Thymus (tissue), 14 donors: ENCODE measurements at places on chromosomes 5 and 9. TPM values are rescaled to one million over a fixed set of nuclear protein-coding genes. Genes with fewer than 3 reads are reported as not detected.

- peaks cover 16% of the 10 kb centered on the region for H3K4me1 ChIP-seq
- H3K27me3 ChIP-seq = no peaks in the 10 kb centered on the region
- DNase-seq = no peak
- no peak overlapping the region for H3K4me3 ChIP-seq
- H3K36me3 ChIP-seq = peaks cover 9% of the 10 kb centered on the region
- H3K27ac ChIP-seq = peak overlapping the region; percentile 85
These were observed 96.7 kb downstream of the MVB12B start for GRCh38 chr9:126423142-126423915.

GRCh38 chr5:177604116-177604521, 4.2 kb downstream of the B4GALT7 start:
- no peak for DNase-seq
- H3K4me1 ChIP-seq = peaks cover 14% of the 10 kb centered on the region
- H3K27me3 ChIP-seq = no peaks in the 10 kb centered on the region
- peaks cover 6% of the 10 kb centered on the region for H3K36me3 ChIP-seq

- no peak overlapping the region for H3K4me3 ChIP-seq
- H3K36me3 ChIP-seq = peaks cover 8% of the 10 kb centered on the region
- no peak for DNase-seq
- H3K27ac ChIP-seq = no peak overlapping the region
- peaks cover 44% of the 10 kb centered on the region for H3K4me1 ChIP-seq
These were observed 273.5 kb downstream of the CRB2 start for GRCh38 chr9:123629531-123629930.

- DNase-seq = no peak
- no peak overlapping the region for H3K4me3 ChIP-seq
- no peak overlapping the region for H3K27ac ChIP-seq
- H3K4me1 ChIP-seq = no peaks in the 10 kb centered on the region
- H3K27me3 ChIP-seq = no peaks in the 10 kb centered on the region
These were observed 115.9 kb downstream of the ATPSCKMT start for GRCh38 chr5:10133830-10134229.

GRCh38 chr9:133789778-133790177, 51.6 kb upstream of the SARDH start:
- no peak overlapping the region for H3K27ac ChIP-seq
- DNase-seq = no peak
- H3K4me1 ChIP-seq = peaks cover 11% of the 10 kb centered on the region
- no peak overlapping the region for H3K4me3 ChIP-seq

DNA sequence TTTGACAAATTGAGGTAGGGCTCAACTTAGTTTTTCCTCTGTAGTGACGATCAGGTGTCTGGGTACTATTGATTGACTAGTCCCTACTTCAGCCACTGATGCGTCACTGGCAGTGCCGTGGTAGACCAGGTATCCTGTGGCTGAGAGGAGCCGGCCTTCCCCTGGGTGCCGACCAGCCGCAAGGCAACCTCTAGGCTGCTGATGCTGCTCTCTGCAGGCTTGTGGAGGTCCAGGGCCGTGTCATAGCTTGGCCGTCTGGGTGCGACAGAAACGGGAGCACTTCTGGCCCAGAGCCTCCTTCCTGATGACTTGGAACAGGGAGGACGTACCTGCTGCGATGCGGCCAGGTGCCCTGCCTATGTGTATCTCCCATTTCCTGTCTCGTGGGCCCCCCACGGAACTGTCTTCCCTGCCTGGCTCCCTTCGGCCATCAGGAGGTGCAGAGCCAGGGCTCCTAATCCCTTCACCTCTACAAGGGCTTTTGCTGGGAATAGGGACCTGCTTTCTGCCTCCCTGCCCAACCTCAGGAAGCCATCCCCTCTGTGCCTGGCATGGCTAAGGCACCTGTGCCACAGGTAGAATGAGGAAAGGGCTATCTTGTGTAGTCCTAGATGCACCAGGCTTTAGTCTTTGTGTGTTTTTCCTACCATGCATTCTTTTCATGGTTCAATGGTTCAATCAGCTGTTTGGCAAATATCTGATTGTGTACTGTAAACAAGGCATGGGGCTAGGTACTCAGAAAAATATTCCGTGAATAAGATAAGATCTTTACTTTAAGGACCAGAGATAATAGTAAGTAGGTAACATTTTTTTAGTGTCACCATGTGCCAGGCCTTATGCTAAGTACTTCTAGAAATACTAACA, 44.6 kb downstream of the MVB12B start:
- H3K36me3 ChIP-seq = peaks cover 11% of the 10 kb centered on the region
- no peaks in the 10 kb centered on the region for H3K27me3 ChIP-seq
- DNase-seq = no peak
- H3K4me1 ChIP-seq = peaks cover 14% of the 10 kb centered on the region
- no peak overlapping the region for H3K4me3 ChIP-seq

- peaks cover 11% of the 10 kb centered on the region for H3K36me3 ChIP-seq
- no peaks in the 10 kb centered on the region for H3K4me1 ChIP-seq
- H3K27ac ChIP-seq = no peak overlapping the region
- no peaks in the 10 kb centered on the region for H3K27me3 ChIP-seq
- no peak overlapping the region for H3K4me3 ChIP-seq
These were observed 71.9 kb downstream of the INSL6 start for GRCh38 chr9:5113523-5113922.

- H3K36me3 ChIP-seq = no peaks in the 10 kb centered on the region
- no peak overlapping the region for H3K4me3 ChIP-seq
- H3K4me1 ChIP-seq = no peaks in the 10 kb centered on the region
- no peak for DNase-seq
- no peaks in the 10 kb centered on the region for H3K27me3 ChIP-seq
- no peak overlapping the region for H3K27ac ChIP-seq
These were observed 2122.2 kb downstream of the MAT2B start for GRCh38 chr5:165627548-165628170.

DNA sequence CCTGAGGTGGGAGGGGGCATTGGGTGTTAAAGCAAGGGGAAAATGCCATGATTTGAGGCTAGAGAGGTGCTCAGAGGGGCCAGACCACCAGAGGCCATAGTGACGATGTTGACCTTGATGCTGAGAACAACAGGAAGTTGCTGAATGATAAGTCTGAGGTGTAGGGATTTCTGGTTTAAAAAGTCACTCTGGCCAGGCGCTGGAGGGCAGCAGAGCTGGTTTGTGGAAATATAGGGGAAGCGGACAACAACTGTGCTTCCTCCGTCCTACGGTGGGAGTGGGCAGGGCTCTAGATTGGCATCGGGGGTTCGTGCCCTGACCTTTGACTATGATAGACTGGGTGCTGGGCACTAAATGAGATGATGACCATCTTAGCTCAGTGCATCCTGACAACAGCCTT, 44.7 kb downstream of the STOM start:
- no peak overlapping the region for H3K4me3 ChIP-seq
- no peak overlapping the region for H3K27ac ChIP-seq

DNA sequence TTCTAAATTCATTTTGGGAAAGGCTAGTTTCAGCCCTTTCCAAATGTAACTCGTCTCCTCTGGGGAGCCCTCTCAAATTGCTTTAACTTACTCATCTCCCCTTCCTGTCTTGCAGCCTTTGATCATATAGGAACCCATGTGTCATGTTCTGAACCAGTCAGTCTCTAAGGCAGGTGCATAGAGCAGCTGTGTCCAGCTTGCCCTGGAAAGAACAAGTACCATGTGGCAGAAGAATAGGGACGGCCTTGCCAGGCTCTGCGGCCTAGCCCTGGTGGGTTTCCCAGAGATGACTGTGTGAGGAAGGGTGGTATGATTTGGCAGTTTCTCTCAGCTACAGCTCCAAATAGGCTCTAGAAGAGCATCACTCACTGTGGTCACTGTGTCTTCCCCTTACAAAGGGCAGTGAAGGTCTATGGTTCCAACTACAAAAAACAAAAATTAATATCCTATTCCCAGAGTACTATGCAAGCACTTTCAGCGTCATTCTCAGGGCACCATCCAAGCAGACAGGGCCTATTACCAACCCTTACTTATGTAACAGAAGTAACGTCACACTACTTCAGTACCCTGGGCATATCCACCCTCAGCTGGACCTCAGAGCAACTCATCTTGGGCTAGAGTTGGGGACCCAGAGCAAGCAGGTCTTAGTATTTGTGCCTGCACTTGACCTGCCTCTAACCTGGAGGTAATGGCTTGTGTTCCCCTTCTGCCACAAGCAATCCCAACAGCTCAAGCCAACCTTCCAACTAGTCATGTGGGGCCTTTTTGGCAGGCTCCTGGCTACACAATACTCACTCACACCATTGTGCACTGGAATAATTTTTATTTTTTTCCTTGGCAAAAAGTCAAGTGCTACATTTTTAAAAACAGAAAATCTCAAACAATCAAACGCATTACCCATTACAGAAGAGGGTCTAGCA, 37.2 kb upstream of the UBAP2 start:
- H3K27me3 ChIP-seq = no peaks in the 10 kb centered on the region
- H3K36me3 ChIP-seq = peaks cover 46% of the 10 kb centered on the region
- no peaks in the 10 kb centered on the region for H3K4me1 ChIP-seq
- no peak overlapping the region for H3K27ac ChIP-seq

MZB1 gene
- total RNA-seq = 400 TPM

BAAT gene
- total RNA-seq = 0.09 TPM

WWC1 gene
- 0.66 TPM for total RNA-seq
